ENCODE measurements at places on chromosomes 5 and 9. TPM values are rescaled to one million over a fixed set of nuclear protein-coding genes. Genes with fewer than 3 reads are reported as not detected.

DNA sequence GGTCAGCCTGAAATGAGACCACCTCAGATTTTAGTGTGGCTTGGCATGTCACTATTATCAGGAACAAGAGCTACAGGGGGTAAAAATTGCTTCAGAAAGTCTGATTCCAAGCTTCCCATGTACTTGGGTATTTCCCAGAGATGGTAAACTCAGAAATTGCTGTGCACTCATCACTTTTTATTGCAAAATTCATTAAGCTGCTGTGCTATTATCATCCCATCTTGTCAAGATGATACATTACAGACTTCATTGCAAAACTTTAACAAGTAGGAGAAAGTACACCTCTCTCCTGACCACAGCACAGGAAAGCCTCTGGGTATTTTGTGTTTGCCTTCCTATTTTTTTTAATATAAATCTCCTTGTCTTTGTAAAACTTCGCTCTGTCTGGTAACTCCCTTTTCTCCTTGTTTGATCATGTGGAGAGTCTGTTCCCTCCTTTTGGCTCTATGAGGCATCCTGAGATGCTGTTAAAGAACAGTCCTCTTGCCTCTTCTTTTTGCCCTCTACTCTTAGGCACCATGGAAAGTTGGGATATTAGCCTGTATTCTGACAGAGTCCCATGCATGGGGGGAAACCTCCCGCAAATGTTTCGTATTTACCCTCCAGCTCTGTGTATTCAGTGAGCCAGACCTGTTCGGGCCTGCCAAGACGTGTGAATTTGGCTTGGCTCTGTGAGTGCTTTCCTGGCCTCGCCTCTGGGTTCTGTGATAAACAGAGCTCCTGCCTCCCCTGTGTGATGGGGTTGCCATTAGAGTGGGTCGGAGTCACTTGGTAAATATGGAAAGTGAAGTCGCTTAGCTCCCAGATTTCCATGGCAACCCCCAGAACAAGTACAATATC is 260.7 kb downstream of the NR3C1 start:
- no peak for DNase-seq

GRCh38 chr5:4204276-4205141 is 608.9 kb downstream of the IRX1 start:
- DNase-seq = no peak

- peak; percentile 62 for DNase-seq
Measured at GRCh38 chr5:150734579-150735384, 24.0 kb downstream of the DCTN4 start.

DNA sequence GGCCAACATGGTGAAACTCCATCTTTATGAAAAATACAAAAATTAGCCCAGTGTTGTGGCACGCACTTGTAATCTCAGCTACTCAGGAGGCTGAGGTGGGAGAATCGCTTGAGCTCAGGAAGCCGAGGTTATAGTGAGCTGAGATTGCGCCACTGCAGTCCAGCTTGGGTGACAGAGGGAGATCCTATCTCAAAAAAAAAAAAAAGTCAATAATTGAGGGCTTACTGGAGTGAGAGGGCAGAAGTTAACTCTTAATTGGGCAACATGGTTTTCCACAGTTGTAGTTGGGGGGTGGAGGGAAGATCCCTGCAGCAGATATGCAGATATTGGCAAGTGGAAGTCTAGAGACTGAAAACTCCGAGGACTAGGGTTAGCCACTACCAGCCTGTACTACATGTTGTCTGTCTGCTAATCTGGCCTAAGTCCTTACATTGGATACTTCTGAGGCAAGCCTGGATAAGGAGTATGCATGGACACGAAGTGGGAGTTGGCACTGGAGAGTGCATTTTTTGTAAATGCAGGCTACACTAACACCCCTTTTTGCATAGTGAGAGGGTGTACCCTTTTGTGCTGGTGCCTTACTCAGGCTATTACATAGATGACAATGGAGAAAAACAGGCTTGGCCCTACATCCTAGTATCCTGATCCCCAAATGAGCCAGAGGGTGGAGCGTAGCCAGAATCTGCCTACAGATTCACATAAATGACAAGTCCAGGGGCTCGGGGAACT is 89.0 kb upstream of the NIPBL start:
- no peak for DNase-seq

DNA sequence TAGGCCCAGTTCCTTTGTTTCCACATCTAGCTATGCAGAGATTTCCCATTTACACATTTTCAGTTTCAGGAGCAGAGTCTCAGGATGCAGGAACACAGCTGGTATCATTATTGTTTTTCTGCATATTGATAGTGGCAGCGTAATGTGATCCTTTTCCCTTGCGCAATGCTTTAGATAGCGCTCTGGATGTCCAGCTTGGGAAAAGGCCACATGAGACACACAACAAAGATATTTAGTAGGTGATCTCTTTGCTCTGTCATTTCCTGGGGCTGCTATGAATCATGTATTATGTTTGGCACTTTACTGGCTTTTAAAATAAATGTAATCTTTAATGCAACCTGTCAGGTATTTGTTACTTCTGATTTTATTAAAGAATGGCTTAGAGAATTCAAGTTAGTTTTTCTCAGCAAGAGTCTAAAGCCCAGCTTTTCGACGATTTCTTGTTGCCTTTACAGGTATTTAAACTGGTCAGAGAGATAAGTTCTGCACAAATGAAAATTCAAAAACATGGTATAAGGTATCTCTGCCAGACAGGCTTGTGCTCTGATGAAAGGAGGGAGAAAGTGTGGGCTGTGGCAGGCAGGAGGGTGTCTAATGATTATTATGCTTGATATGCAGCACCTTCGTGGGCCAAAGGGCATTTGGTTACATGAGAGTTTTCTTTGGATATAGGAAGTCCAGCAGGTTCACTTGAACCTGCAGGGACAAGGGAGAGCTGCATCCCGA is 42.2 kb downstream of the PTTG1 start:
- DNase-seq = no peak

DNA sequence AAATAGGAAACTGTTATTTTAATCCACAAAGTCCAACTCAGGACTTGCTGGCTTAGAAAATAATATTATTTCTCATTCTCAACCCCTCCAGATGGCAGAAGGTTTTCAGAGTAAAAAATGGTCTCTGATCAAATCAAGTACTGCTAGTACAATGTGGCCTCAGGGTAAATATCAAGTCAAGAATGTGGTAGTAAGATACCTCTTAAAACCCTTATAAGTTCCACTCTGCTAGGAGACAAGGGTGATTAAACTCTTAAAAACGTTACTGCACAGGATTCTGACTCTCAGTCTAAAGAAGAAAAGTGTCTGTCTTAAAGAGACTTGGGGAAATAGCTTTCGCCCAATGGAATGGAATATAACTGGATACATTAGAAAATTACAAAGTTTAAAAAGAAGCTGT is 120.8 kb upstream of the PDE4D start:
- DNase-seq = no peak

GRCh38 chr5:1791176-1791575 is 8.5 kb downstream of the MRPL36 start:
- DNase-seq = no peak

DNA sequence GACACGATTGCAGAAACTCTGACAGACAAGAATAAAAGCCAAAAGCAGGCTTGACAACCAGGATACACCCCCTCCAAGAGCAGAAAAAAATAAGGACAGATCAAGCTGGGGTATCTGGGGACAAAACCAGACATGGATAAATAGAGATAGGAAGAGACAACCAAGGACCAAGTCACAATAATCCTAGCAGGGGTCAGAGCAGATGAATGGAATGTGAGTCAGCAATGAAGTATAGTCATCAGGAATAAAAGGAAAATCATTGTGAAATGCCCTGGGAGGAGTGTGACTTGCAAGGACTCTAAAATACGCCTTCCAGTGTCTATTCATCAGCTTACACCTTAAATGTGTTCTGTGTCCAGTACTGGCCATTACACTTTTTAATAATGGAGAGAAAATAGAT is 206.8 kb downstream of the CAAP1 start:
- DNase-seq = no peak

DNA sequence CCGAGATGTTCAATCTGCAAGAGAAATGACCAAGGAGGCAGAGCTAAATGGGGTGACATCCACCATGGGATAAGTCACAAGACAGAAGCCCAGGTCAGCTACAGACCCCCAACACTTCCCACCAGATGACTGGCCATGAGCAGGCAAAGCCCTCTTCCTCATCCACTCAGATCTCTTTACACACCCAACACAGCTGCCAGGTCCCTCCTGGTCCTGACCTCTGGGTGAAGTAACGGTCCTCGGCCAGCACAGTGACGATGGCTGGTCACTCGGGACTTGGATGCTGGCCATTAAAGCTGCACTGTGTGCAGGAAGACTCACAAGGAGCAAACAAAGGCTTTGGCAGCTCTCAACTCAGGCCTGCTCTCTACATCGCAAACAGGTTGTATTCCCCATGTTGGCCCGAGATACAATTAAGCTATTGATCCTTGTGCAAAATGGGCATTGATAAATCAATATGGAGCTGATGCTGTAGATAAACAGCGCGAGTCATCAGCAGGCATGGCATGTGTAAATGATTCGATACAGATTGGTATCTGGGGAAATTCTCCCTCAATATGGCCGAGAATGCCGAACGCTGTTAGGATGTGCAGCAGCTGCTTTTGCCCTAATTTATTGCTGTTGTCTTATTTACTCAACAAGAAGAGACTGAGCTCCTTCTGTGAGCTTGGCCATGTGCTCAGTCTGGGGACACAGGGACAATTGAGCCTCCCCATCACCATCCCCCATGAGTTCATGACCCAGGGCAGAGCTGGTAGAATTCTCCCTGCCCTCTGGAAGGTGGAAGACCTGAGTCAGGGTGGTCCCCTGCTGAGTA is 98.7 kb downstream of the C5orf15 start:
- no peak for DNase-seq

- no peak for DNase-seq
Measured at GRCh38 chr9:91660521-91660920, 236.9 kb upstream of the NFIL3 start.

- no peak for DNase-seq
Measured at GRCh38 chr5:80159133-80159815, 96.6 kb downstream of the SERINC5 start.

- DNase-seq = no peak
Measured at GRCh38 chr9:75593920-75594319, 296.6 kb upstream of the PCSK5 start.

GRCh38 chr5:119031011-119031886 is 39.6 kb upstream of the DMXL1 start:
- no peak for DNase-seq

GRCh38 chr5:137616046-137616445 is 116.9 kb upstream of the SPOCK1 start:
- no peak for DNase-seq

DNA sequence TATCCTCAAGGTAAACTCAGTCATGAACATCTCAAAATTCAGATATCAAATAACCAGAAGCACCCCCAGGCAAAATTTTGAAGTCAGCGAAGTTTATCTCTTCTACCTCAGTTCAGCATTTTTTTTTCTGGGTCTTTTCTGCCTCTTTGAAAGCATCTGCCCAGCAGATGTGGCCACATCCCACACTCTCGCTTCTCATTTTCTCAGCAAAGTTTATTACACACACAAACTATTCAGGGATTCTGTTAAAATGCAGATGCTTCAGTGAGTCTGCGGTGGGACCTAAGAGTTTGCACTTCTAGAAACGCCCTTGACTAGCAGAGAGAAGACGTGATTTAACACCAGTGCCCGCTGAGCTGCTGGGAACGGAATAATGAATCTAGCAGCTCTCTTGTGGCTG is 19.3 kb downstream of the RASEF start:
- DNase-seq = no peak

DNA sequence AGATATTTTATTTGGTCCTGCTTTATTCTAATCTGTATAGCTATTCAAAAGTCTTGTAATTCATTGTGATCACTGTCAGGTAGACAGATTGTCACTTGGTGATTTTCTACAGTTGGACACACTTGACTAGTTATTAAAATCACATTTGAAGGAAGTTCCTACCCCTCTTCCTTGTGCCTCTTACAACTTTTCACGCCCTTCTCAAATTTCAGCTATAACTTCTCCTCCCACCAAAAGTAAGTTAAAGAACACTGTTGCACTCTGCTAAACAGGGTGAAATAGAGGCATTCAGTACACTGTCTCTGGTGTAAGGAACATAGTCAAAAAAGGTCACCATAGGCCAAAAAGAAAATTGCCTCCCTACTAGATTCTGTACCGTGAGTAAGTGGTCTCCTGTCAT is 142.1 kb upstream of the POU5F2 start:
- DNase-seq = no peak

GRCh38 chr5:90932052-90932699 is 373.6 kb downstream of the ADGRV1 start:
- peak; percentile 31 for DNase-seq

GRCh38 chr9:134028575-134029247 is 3.4 kb downstream of the BRD3OS start:
- no peak for DNase-seq

DNA sequence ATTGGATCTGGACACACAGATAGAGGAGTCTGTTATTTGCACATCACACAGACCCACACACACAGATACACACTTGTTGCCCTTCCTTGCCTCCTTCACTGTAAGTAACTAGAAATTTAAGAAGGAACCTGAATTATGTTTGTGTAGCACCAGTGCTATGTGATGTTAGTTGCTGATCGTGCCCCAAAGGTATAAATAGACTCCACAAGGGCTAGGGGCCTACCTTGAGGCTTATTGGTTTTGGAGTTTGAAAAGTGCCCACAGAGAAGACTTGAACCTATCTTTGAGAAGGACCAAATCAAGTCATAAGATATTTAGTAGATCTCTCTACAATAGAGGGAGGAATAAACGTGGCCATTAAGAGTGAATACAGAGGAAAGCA is 8.8 kb upstream of the TGFBI start:
- no peak for DNase-seq

DNA sequence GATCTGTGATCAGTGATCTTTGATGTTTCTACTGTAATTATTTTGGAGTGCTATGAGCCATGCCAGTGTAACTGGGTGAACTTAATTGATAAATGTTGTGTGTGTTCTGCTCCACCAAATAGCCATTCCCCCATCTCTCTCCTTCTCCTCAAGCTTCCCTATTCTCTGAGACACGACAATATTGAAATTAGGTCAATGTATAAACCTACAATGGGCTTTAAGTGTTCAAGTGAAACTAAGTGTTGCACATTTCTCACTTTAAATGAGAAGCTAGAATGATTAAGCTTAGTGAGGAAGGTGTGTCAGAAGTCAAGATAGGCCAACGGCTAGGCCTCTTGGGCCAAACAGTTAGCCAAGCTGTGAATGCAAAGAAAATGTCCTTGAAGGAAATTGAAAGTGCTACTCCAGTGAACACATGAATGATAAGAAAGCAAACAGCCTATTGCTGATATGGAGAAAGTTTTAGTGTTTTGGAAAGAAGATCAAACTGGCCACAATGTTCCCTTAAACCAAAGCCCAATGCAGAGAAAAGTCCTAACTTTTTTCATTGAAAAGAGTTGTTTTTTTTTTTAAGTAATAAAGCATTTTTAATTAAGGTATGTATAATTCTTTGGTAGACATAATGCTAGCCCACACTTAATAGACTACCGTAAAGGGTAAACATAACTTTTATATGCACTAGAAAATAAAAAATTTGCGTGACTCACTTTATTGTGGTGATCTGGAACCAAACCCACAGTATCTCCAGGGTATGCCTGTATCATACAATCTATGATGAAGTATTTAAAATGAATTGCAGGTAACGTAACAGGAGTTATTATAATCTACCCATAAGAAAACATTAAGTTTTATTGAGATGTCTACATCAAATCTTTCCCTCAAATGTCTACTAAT is 42.5 kb upstream of the ALDH1A1 start:
- DNase-seq = no peak

Gene TMEFF1
- 0.50 TPM for total RNA-seq

Gene PFDN1
- total RNA-seq = 37.2 TPM

Gene IL9
- not detected for total RNA-seq

Gene HK3
- 4.4 TPM for total RNA-seq

Gene ZBTB5
- total RNA-seq = 8.7 TPM

Gene ZNF608
- total RNA-seq = 23.1 TPM

Gene CDH9
- not detected for total RNA-seq

Gene HTR4
- total RNA-seq = 12.2 TPM

Gene SPATA6L
- total RNA-seq = 3.2 TPM

Gene GZMA
- 3.9 TPM for total RNA-seq

Gene IFNA17
- not detected for total RNA-seq
